Heart right ventricle (tissue), 16 donors: ENCODE measurements at places on chromosomes 3 and 15.

- DNase-seq, result no peak
Observed at GRCh38 chr15:28019594-28020309, 79.4 kb downstream of the OCA2 start.

GRCh38 chr15:74141591-74141990 lies 11.2 kb downstream of the ISLR2 start:
- DNase-seq, result no peak

- no peak for DNase-seq
Observed at GRCh38 chr3:193132241-193132640, 108.8 kb upstream of the PLAAT1 start.

GRCh38 chr15:57215326-57215725 lies 161.0 kb upstream of the CGNL1 start:
- no peak for DNase-seq

DNA sequence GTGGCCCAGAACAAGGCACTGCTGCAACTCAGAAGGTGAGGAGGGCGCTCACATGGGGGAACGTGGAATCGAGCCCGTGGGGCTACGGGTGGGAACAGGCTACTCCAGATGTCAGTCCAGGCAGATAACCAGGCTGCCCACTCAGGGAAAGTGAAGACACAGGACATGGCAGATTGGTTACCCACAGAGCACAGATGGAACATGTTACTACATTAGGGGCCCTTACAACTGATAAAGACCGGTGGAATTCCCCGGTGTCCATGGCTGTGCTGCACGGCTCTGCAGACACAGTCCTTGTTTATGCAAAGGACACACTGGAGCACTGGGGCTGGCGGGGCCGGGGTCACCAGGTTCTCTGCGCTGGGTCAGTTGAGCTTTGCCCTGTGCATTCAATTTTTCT lies 36.9 kb downstream of the PCSK6 start:
- DNase-seq, result no peak

DNA sequence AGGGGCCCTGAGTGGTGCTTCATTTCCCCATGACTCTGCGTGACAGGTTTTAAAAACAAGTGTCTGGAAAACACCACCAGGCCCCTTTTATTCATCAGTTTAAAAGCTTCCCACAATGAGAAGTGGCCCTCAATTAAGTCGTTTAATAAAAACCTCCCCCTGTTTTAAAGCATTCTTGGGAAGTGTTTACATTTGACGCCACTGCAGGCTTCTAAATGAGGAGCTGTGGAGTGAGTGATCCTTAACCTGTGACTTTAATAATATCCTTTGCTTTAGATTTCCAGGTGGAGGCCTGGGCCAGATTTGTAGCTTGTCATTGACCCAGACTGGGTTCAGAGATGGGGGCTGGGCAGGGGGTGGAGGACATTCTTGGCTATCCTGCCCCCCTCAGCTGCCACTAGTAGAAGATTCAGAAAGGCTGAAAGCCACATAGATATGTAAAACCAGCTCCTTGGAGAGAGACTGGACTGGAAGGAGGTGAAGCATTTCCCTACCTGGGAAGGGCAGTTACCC lies 11.3 kb downstream of the CGNL1 start:
- no peak for DNase-seq

DNA sequence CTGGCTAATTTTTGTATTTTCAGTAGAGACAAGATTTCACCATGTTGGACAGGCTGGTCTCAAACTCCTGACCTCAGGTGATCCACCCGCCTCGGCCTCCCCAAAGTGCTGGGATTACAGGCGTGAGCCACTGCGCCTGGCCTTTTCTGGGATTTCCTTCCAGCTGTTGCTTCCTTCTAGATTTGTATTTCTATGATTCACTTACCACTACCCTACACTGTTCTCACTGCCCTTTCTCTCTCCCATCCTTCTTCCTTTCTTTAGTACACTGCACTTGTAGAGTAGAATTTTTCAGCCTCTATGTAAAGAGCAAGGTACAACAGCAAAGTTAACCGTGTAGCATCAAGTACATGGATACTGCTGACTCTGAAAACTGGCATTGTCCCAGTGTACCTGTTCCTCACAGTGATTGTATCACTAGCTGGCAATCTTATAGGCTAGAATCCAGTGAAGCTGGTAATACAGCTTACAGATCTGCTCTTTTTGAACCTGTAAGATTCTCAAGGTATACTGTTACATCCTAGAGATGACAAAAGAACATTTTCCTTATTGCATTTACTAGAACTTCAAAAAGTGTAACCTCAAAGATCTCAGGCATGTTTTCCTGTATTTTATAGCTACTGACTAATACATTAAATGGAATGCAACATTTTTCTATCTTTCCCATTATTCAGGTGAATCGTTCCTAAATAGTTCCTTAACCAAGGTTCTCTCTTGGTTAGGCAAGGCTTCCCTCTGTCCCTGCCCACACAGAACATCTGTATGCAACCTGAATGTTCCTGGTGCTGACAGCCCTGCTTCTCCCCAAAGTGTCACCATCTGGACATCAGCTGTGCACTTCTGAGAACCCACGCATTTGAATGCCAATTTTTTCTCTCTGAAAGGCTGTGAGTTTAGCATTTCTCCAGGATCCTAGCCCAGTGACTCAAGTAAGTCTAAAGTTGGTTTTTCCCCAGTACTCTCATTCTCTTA lies 74.1 kb upstream of the RAP2B start:
- DNase-seq, result peak; percentile 22

GRCh38 chr3:190696777-190697501 lies 165.6 kb downstream of the GMNC start:
- no peak for DNase-seq

- DNase-seq, result no peak
Observed at GRCh38 chr15:85408270-85408746, 27.9 kb downstream of the AKAP13 start.

GRCh38 chr3:134294302-134295280 lies 43.9 kb upstream of the RYK start:
- no peak for DNase-seq

GRCh38 chr3:162428192-162428591 lies 931.6 kb downstream of the OTOL1 start:
- DNase-seq, result no peak

GRCh38 chr3:17830788-17831187 lies 88.4 kb upstream of the TBC1D5 start:
- DNase-seq, result no peak

- peak; percentile 42 for DNase-seq
Observed at GRCh38 chr3:100041328-100041749, 73.0 kb downstream of the FILIP1L start.

GRCh38 chr15:63200464-63201249 lies 11.3 kb downstream of the RAB8B start:
- DNase-seq, result no peak

- DNase-seq, result no peak
Observed at GRCh38 chr3:95289295-95289694, 1226.4 kb downstream of the NSUN3 start.

DNA sequence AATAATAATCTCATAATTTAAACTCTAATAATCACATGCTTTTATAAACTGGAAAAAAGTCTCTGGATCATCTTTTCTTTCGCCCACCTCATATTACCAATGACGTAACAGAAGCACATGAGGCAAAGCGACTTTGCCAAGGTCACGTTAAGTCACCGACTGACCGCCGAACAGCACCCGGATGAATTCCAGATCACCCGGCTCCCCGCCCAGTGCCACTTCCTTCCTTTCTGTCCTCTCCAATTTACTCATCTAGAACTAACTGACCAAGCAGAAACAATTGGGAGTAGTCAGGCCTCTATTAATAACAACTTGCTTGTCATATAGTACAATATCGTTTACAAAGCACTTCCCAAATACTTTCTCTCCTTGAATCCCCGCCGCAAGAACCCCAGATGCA lies 21.1 kb downstream of the FGF12 start:
- DNase-seq, result peak; percentile 62

DNA sequence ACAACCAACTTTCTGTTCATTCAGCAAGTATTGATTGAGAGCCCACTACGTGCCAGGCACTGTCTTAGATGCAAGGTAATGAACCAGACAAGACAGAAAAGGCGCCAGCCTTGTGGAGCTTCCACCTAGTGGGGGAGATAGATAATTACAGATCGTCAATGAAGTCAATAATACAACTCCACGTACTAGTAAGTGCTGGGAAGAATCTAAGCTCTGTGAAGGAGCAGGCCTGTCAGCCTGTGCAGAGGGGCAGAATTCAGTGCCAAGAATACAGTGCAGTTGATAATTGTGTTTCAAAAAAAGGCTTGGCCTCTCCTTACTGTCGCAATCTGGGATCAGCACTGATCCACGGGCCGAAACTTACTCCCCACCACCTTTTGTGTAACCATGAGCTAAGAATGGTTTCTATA lies 186.3 kb downstream of the FEZF2 start:
- DNase-seq, result no peak

DNA sequence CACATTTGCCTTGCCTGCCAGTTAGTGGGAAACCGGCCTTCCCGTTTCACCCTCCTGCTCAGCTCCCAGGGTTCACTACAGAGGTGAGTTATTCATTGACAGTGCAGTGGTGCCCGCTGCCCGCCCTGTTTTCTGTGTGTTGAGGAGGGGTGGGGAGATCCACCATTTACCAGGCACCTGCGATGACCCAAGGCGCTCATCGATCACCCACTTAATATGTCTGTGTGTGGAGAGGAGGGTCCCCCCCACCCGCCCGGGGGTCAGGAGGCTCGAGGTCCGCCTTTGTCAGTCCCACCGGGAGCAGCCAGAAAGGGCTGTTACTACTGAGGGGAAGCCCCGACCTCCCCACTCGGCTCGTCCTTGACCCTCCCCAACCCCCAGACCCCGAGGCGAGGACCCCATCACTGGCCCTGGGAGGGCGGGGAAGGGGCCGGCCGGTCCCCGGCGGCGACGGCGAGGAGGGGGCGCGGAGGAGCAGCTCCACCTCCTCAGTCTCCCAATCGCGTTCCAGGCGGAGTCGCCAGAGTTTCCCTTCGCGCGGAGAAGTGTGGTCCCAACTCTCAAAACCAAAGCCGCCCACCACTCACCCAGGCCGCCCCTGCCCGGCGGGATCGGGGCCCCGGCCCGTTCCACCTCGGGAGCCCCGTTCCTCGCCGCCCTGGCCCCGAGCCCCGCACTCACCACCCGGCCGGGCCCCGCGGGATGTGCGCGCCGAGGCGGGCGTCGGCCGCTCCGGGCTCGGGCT lies 1.1 kb downstream of the PLXNB1 start:
- peak; percentile 46 for DNase-seq

DNA sequence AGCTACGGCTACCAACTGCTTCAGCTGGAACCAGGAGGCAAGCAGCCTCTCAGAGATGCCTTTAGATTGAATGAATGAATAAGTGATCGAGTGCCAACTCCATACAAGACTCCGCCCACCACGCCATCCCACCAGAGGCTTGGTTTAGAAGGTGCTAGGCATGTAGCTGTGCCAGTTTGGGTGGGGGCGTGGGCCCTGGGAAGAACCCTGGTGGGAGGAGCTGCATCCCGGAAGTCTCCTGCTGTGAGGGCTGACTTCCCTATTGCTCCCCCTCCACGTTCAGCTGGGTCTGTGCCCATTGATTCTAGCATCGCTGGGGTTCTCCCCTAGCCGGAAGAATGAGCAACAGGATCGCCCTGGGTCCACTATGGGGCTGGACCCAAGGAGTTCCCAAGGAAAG lies 20.9 kb downstream of the LINGO1 start:
- no peak for DNase-seq

GRCh38 chr3:190044142-190044541 lies 76.6 kb downstream of the P3H2 start:
- no peak for DNase-seq

DNA sequence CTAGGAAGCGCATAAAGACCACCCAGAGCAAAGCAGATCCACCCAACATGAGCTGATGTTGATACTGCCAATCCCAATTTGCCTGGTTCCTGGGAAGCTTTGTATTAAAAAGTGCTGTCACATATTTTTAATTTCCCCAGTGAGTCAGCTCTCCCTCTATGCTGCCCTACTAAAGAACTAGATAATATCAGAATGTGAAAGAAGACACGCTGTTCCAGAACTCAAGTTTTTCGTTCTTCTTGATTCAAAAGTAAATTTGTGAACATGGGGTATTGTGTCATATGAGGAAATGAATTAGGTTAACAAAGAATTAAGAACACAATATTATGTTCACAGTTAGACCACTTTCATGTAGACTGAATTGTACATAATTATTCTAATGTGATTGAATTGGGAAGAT lies 734.2 kb upstream of the ALCAM start:
- no peak for DNase-seq

DNA sequence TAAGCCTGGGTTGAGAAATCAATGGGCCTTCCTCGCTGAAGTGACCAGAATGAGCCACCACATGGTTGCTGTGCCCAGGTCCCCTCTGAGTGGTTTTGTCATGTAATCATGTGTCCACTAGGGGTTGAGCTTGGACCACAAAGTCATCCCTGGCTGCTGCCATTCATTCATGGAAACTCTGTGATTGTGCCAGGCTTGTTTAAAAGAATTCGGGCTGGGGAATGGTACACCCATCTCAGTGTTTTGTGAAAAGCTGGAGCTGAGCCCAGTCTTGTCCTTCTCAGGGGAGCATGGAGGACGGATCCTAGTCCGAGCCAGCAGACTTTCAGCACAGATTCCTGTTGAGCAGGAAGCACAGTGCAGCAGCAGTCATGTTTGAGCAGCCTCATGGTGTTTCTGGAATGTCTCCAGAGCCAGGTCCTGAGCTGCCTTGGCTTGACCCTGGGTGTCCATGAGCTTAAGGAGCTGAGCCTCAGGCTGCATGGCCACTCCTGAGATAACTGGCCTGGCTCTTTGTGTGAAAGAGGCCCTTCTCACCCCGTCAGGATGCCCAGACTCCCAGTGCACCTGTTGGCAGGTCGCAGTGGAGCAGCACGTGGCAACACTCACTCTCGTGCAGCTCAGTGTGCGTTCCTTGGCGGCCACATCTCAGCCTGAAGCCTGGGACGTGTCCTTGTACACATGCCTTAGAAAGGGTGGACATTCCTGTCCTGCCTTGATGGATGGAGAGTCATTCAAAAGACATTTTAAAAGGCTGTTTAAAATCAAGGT lies 260.3 kb upstream of the TPM1 start:
- peak; percentile 50 for DNase-seq

- DNase-seq, result no peak
Observed at GRCh38 chr3:151561878-151562277, 101.0 kb upstream of the IGSF10 start.

- peak; percentile 16 for DNase-seq
Observed at GRCh38 chr3:11803977-11804892, 42.5 kb downstream of the TAMM41 start.

- DNase-seq, result no peak
Observed at GRCh38 chr3:179421500-179421899, 29.8 kb downstream of the GNB4 start.

DNA sequence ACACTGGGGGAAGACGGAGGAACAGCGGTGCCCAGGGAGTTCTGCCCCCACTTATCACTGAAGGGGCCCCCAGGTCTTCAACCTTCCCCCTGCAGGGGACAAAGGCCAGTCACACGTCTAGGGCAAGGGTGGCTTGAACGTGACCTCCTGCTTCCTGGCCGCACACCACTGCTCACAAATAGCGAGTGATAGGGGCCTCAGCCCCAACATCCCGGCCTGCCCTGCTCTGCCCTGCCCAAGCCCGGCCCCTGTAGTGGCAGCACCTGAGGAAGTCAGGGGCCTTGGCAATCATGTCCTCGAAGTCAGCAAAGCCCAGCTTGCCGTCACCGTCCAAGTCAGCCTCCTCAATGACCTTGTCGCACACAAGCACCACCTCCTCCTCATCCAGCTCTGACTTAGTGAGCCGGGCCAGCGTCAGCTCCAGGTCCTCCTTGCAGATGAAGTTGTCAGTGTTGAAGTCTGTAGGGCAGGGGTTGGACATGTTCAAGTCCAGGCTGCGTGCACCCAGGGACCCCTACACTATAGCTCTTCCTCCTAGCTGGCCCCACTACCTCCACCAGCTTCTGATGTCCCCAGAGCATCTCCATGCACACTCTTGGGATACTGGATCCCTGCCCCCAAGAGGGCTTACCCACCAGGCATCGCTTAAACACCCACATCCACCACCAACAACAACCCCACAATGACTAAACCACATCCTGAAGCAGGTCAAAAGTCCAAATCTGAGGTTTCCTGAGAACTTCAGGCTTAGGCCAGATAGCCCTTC lies 13.3 kb downstream of the SH2D7 start:
- DNase-seq, result no peak
